ENCODE measurements at places on chromosomes 2 and 18.

DNA sequence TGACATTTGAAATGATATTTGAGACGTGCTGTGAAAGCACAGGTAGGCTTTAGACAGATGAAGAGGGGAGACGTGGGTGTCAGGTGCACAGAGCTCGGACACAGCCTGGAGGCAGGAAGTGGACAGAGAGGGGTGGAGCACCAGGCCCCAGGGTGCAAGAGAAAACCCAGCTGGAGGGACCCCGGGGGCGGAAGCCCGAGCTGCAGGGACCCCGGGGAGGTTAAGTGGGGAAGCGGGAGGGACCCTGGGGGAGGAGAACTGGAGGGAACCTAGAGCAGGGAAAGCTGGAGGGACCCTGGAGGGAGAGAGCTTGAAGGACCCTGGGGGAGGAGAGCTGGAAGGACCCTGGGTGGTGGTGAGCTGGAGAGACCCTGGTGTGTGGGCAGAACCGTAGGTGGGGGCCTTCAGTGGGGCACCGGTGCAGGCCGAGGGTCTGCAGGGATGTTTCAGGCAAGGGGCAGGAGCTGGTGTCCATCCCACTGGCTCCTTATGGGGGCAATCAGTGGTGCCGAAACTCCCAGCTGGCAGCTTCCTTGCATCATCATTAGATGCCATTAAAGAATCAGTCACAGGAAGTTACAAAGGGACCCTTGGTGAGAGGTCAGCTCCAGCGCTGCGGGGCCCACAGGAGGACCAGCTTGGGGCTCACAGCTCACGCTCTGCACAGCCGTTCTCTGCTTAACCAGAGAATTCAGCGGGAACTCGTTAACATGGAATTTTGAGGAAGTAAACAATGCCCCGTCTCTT, 246.6 kb downstream of the EIPR1 start:
- no peak for DNase-seq

GRCh38 chr2:224958462-224958857, 83.8 kb downstream of the DOCK10 start:
- no peak for DNase-seq

- DNase-seq: no peak
Observed at GRCh38 chr2:76965772-76966171, 556.4 kb downstream of the LRRTM4 start.

GRCh38 chr2:229235131-229235914, 35.8 kb downstream of the PID1 start:
- no peak for DNase-seq

GRCh38 chr2:240405684-240406313, 29.7 kb upstream of the GPC1 start:
- no peak for DNase-seq

DNA sequence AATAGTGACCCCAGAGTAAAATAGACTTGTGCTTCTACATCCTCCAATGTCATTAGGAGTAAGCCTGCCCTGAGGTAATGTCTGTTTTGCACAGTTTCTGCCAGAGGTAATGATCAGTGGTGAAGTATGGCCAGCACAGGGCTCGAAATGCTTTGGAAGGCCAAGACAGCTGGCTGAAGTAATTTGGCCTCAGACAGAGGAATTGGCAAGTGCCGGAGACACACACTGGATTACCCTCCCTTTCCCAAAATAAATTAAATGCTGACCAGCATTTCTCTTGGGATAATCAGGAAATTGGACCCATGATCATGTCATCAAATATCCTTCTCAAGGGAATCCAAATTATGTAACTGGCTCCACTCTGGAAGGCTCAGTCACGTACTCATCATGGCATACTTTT, 379.0 kb upstream of the CHST9 start:
- no peak for DNase-seq

DNA sequence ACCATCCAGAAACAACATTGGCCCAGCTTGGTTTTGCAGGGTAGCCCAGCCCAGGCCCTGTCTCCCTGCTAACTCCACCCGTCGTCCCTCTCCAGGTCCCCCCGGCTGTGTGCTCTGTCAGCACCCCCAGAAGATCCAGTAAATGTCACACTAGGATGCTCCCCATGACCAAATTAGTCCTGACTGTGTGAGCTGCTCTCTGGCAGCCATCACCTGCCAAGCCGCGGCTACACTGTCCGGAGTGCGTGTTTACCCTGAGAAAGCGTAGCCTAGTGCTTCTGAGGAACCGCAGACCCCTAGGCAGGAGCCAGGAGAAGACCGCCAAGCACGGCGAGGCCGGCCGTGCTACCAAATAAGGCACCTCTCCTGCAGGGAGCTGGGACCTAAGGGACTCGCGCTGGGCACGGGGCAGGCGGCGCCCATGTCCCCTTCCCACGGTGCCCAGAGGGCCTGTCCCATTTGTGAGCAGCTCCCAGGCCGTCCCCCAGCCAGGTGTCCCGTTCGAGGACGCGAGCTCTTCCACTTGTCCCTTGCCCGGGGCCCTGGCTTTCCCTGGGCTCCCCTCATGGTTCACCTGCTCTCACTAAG, 849.9 kb downstream of the RNF144A start:
- DNase-seq: no peak

DNA sequence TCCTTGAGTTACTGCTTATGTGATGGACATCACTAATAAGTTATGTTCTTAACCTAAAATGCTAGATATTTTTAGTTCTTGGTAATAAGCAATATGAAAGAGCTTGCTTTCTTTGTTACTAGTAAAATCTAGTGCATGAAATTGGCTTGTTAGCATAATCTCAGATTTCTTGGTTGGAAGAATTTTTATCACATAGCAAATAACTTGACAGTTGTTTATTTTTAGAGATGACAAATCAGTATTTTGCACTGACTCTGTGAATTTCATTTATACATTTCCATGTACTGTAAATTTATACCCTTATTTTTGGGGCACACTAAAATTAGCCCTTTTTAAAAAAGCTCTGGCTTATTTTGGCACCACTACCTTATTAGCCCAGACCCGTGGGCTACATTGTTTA, 45.6 kb downstream of the LCLAT1 start:
- no peak for DNase-seq

- DNase-seq: no peak
Observed at GRCh38 chr2:73176205-73176880, 26.0 kb upstream of the NOTO start.

- DNase-seq: no peak
Observed at GRCh38 chr2:58042486-58042970, 4.1 kb upstream of the VRK2 start.

DNA sequence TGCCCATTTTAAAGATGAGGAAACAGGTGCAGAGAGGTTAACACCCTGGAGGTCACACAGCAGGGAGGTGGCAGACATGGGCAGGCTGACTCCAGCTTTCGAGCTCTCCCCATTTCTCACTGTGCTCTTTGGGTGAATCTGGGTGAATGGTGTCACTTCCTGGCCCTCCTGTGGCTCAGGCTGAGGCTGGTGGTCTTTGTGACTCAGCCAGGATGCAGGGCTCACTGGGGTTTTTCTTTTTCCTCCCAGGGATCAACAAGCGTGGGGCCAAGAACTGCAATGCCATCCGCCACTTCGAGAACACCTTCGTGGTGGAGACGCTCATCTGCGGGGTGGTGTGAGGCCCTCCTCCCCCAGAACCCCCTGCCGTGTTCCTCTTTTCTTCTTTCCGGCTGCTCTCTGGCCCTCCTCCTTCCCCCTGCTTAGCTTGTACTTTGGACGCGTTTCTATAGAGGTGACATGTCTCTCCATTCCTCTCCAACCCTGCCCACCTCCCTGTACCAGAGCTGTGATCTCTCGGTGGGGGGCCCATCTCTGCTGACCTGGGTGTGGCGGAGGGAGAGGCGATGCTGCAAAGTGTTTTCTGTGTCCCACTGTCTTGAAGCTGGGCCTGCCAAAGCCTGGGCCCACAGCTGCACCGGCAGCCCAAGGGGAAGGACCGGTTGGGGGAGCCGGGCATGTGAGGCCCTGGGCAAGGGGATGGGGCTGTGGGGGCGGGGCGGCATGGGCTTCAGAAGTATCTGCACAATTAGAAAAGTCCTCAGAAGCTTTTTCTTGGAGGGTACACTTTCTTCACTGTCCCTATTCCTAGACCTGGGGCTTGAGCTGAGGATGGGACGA, 13.2 kb downstream of the ITM2C start:
- no peak for DNase-seq

DNA sequence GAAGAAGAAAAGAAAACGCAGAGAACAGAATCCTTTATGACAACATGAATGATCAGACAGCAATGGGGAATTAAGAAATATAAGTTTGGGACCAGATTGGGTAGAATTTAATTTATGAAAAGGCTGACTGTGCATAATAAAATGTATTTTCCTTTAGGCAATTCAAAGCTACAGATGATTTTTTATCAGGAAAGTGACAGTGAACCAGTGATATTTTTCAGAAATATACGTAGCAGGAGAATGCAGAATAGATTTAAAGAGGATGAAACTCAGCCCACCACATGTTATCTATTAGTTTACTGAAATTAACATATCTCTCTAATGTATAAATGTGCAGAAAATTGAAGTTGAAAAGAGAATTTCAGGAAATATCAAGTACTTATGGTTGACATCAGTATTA, 110.0 kb downstream of the SCN2A start:
- no peak for DNase-seq

GRCh38 chr2:37561615-37562569, 109.5 kb downstream of the CDC42EP3 start:
- no peak for DNase-seq

GRCh38 chr18:12773369-12773768, 70.5 kb downstream of the PSMG2 start:
- DNase-seq: no peak

GRCh38 chr2:118058951-118059350, 29.3 kb upstream of the INSIG2 start:
- no peak for DNase-seq

DNA sequence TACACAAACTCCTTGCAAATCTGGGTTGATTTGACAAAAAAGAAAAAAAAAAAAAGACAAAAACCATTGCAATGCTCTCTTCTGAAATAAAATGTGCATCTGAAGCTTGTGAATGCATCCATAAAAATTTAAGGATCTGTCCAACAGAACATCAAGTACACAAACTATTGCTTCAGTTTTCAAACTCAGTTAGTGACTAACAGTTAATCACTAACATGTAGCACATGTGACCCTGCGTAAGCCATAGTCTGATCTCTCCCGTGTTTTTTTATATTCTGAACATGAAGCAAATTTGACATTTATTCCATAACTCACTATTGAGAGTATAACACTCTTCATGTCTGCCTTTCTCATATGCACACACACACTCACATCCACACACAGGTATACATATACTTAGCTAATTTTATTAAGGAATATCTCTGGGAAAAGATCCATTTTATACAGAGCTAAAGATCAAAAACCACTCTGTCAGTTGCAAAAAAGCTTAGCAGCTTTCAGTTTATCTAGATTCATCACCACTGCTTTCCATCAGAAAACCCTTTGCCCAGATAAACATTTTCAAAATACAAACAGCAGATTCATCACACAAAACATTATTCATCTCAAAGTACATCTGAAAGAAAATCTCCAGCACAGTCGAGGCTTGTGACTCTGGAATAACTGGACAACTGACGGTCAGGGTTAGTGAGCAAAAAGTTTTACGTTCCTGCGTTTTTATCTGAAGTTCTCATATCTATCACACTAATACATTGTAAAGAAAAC, 1000.4 kb upstream of the ACVR2A start:
- no peak for DNase-seq

DNA sequence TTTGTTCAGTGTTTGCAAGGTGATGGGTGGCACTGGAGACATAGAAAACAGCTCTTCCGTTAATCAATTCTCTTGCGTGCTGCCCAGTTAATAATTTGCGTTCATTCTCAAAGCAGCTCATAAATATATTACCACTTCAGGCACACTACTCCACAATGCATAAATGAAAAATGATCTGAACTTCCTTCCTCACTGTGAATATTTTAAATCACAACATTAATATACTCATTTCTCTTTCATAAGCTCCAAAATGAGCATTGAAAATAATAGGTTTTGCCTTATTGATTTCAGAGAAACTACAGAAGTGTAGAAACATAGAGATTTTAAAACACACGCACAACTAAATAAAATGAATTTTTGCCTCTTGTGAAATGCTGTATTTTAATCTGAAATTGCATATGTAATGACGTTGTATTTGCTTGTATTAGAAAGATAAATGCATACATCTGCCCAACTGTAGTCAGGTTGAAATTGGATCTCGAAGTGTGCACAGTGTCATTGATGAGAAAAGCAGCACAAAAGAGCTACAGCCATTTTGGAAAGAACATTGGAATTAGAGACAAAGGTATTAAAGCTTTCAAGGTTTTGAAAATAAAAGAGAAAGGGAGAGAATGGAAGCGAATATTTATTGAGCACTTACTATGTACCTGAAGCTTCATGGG, 350.5 kb downstream of the LPIN1 start:
- no peak for DNase-seq

DNA sequence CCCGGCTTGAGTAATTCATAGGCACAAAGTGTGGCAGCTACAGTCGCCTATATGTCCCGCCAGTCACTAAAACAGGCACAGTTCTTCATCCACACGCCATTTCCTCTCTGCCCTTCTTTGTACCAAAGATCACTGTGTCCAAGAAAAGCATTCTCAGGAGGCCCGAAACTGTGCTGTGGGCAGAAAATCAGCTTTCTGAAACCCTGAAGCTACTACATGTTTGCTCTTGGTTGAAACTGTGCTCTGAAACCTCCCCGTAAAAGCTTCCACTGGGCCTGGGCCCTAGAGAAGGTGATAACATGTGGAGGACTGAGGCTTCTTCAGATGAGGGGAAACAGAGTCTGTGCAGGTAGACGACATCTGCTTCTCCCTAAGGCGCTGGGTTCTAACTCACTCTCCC, 75.6 kb upstream of the ID2 start:
- no peak for DNase-seq

DNA sequence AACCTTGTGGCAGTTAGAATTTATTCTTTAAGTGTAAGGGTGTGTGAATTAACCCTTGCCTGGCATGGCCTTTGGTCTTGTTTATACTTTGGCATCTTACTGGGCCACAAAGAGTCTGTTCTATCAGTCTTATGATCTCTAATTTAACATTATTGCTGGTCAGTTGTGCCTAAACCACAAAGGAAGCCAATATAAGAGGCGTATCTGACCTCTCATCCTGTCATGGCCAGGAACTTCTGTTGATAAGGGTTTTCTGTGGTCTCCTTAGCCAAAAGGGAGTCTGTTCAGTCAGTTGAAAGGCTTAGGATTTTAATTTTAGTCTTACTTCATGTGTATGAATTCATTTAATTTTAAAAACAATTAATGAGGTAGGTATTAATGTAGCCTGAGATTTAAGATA, 127.2 kb downstream of the LRRTM4 start:
- DNase-seq: no peak

- no peak for DNase-seq
Observed at GRCh38 chr18:76402026-76402990, 92.7 kb downstream of the ZNF516 start.

Data from T-helper 9 cell (primary cell).